ENCODE measurements at places on chromosomes 3 and 15.

DNA sequence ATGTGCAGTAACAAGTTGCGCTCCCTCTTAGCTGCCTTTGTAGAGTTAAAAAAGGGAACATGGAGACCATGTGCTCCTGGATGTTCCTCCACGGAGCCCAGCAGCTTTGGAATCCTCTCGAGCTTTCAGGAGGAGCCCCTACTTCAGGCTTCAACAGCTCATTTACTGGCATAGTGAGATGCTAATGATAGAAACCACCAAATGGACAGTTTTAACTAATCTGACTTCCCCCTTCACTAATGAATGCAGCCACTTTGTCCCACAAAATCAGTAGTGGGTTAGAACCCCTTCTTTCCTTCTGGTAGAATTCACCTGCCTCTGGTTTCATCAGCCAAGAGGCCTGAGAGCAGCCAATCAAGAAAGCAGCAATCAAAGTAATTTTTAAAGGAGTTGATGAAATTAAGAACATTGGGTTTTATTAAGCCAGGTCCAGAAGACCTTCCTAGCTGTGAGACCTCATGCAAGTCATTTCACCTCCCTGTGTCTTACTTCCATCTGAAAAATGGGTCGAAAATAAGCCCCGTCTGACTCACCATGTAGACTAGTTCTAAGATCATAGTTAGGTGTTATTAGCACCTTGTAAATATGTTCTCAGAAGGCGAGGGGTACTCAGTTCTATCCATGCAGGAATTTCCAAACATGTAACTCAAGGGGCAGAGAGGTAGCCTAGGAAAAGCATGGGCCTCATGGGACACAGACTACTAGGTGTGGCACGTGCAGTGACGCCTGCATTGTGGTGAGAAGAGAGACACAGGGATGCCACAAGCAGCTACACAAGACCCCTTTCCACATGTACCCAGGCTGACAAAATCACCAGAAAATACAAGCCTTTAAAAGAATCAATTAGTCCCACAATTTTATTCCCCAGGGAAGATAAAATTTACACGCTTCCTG is 179.7 kb upstream of the LPP start:
- no peak for DNase-seq

DNA sequence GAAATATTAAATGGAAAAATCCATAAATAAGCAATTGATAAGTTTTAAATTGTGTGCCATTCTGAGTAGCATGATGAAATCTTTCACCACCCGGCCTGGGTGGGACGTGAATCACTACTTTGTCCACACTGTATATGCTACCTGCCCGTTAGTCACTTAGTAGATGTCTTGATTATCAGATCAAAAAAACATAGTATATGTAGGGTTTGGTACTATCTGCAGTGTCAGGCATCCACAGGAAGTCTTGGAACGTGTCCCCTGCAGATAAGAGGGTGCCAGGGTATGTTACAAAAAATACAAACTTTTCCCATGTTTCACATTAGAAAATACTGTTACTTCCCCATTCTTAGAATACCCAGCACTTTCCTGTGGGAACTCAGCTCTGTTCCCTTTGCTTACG is 35.2 kb downstream of the FAM81A start:
- no peak for DNase-seq

DNA sequence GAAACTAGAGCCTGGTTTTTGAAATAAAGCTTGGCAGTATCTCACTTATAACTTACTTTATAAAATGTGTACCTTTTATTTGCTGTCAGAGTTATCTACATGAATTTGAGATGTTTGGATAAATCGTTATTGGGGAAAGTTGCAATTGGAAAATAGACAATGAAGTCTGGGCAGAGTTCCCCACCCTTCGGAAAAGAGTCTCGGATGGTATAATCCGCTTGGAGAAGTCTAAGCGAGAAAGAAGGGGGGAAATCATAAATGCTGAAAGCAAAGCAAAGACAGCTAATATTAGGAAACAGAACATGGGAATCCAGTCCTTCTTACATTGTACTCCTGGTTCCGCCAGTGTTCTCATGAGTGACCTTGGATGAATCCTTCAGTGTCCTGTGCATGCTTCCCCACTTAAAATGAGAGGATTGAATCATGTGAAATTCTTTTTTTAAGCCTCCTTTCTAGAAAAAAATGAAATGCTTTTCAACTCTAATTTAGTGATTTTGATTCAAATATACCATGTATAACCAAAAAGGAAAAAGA is 162.4 kb downstream of the ATG7 start:
- no peak for DNase-seq

- DNase-seq = no peak
Measured at GRCh38 chr3:148847351-148847750, 17.7 kb upstream of the CPA3 start.

DNA sequence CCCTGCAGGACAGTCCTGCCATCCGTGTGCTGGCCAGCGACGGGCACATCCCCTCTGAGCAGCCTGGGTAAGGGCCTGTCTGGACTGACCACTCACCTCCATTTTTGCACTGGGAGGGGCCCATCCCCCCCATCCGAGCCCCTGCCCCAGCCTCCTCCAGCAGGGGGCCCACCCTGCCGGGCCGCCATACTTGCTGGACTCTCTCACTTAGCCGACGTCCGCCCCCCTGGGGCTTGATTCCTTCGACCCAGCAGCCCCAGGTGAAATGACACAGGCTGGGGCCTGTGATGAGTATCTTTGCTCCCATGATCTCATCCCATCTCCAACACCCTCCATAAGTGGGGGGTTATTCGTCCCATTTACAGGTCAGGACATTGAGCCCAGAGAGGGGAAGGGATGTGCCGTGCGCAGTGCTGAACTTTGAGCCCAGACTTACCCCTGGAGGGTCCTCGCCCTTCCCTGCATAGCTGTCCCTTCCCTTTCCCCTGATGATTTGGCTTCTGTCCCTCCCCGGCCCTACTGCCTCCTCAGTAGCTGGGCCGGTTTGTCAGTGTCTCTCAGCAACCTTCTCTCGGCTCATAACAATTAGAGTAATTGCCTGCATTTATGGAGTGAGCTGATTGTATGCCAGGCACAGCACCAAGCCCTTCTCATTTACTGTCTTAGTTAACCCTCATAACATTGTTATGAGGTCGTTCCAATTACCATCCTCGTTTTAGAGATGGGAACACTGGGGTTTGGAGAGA is 4.2 kb downstream of the LMAN1L start:
- peak; percentile 44 for DNase-seq

GRCh38 chr3:142993958-142994442 is 7.4 kb upstream of the U2SURP start:
- DNase-seq = peak; percentile 70

DNA sequence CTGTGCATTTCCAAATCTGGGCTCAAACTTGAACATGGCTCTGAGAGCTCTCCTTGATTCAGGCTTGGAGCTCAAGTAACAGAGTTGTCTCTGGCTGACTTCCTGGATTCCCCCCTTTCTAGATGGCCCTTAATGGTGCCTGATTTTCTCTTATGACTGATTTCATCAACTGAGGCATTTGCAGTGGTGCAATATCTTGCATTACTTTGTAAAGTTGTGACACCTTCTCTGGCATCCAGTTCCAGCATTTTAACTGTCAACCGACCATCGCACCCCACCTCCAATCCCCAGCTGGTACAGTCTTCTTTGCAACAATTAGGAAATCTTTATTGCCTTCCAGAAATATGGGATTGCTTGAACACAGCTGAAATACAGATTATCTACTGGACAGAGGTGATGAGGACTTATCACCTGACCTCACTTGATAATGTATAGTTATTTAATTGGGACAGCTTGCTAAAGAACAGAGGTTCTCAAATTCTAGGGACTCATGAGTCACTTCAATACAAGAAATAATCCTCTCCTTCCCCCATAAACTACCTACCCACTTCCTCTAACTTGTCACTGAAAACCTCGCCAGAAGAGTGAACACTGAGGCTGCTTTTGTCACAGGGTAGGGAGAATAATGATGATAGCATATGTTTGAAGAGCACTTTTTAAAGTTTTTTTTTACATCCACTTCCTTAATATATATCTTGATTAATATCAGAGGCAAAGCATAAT is 41.8 kb downstream of the FILIP1L start:
- DNase-seq = no peak

DNA sequence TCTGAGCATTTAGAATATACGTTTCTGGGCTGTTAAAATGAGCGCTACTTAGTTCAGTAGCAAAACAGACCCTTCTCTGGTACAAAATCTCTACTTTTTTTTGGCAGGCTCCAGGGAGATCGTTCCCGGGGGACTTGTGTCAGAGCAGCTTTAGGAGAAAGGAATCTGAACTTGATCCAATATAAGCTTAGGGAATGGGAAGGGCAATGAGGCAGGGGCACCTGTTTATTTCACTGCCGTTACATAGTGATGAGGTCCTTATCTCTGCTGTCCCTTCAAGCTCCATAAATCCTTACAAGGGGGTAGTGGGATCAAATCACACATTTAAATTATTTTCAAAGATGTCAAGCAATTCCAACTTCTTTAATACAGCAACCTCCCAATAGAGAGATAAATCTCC is 128.7 kb upstream of the BNIP2 start:
- no peak for DNase-seq

DNA sequence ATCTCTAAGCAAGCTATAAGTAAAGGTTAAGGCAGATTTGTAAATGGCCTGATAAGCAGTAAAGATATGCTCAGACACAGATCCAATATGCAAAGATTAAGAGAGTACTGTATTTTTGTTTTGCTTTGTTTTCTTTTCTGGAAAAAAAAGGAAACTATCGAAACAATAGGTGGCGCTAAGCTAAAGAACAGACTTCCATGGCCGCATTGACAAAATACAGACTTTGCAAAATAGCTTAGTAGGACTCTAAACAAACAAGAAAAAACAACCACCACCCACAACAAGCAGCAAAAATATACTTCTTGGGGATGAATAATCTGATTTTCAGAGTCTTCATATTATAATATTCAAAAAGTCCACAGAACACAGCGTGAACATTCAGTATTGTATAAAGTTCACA is 758.4 kb upstream of the ROBO1 start:
- DNase-seq = no peak

GRCh38 chr3:132231633-132232032 is 85.6 kb upstream of the ACP3 start:
- no peak for DNase-seq

GRCh38 chr3:135802171-135802570 is 163.4 kb upstream of the PPP2R3A start:
- DNase-seq = no peak

- no peak for DNase-seq
Measured at GRCh38 chr15:62519900-62520299, 354.8 kb upstream of the C2CD4B start.

DNA sequence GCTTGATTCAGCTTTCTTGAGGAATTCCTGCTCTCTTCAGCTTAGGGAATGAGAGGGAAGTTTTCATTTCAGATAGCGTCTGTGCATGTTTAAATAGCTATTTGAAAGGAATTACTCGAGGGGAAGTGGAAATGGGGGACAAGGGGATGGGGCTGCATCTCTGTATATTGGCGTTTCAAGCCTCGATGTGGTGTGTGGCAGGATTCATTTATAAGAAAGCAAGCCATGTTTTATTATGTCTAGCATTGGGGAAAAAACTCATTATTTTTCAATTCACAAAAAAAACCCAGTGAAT is 1.0 kb downstream of the ATP2C1 start:
- DNase-seq = no peak

GRCh38 chr3:106628407-106628806 is 748.8 kb upstream of the CCDC54 start:
- no peak for DNase-seq

- no peak for DNase-seq
Measured at GRCh38 chr15:101445562-101446517, 43.7 kb downstream of the PCSK6 start.

GRCh38 chr15:82810061-82810889 is 847 bp downstream of the WHAMM start:
- DNase-seq = no peak

- DNase-seq = no peak
Measured at GRCh38 chr3:7503431-7503830, 642.5 kb downstream of the GRM7 start.

DNA sequence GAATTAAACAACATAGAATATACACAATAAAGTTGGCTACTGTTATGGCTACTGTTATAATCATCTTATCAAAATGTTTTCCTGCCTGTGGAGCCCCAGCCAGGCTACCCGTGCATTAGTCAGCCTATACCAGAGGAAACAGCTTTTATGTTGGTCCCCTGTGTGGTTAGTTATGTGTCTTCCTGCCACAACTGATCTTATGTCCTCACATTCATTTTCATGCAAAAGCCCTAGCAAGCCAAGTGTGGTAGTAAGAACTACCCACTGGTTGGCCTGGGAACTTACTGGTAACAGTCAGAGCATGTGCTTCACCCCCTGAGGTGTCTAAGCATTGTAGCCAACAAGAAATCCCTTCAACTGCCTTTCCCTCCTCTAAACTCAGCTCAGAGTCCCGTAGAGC is 21.8 kb downstream of the MGLL start:
- DNase-seq = no peak

- no peak for DNase-seq
Measured at GRCh38 chr3:33001889-33002288, 50.4 kb downstream of the CCR4 start.

DNA sequence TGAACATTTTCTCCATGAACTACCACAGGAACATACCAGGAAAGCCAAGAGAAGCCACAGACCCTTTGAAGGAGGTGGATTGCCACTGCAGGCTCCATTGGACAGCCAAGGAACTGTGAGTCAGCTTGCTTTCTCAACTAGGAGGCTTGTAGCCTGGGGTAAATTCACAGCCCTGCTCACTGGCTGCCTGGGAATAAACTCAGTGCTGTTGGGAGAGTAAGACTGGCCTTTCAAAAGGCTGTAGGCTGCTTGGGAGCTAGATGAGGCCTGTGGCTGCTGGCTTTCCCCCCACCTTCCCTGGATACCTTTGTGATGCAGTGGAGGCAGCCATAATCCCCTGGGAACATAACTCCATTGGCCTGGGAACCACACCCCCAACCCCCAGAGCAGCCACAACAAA is 223.5 kb upstream of the RBMS3 start:
- no peak for DNase-seq

GRCh38 chr3:147529551-147529950 is 120.4 kb downstream of the ZIC1 start:
- no peak for DNase-seq

DNA sequence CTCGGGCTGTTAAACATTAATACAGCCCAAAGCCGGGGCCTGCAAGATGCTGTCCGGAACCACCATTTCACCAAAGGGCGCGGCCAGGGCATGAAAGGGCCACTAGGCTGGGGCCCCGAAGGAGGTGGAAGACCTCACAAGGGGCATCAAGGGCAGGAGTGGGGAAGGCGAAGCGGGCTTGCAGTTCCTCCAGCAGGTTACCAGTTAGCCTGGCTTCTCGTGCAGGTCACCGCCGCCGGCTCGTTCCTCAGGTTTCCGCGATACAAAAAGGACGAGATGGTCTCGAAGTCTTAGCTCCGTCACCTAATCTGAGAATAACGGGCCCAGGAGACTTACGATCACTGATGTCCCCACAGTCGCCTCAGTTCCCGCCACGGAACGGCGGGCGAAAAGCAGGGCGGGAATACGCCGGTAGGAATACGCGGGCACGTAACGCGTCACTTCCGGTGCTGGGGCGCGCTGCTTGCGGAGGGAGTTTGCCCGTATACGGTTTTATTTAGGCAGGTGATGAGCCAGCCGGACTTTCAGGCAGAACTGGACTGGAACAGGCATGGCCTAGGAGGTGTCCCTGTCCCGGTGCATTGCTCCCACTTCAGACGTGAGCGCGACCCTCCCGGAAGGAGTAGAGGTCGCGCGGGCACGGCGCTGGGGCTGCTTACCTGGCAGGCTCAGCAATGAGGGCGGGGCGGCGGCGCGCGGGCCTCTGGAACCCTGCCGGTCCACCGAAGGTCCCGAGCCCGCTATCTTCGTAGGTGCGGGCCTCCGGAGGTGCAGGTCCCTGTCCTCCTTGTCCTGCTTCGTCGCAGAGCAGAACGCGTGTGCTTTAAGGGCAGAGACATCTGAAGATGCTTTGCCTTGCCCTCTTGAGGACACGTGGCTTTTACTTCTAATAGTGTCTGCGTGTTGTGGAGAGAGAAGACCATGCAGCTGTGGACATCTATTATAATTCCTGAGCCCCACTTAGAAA is at the start of gene RFC4:
Gene RFC4, minus strand, starts transcription at position 394 of the 967 bp plus-strand sequence. CDS start 1,769 bp downstream, outside the sequence.
- peak; percentile 88 for DNase-seq
